ENCODE measurements at places on chromosomes 7 and 10.

DNA sequence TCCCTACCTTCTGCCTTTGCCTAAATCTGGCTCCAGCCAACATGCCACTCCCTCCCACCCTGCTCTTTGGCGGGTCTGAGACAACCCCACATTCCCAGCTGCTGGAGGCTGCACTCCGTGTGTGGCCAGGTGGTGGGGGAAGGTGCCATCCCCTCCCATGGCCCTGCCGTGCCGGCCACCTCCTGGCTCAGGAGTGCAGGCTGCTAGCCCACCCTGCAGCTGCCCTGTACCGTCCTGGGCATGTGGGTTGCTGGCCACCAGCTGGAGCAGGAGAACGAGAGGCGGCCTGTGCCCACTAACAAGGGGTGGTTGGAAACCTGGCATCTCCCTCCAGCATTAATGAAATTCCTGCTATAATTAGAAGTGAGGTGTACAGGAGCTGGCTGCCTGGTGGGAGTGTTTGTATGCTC, 97.6 kb downstream of the ZMIZ1 start:
- no peak for DNase-seq

DNA sequence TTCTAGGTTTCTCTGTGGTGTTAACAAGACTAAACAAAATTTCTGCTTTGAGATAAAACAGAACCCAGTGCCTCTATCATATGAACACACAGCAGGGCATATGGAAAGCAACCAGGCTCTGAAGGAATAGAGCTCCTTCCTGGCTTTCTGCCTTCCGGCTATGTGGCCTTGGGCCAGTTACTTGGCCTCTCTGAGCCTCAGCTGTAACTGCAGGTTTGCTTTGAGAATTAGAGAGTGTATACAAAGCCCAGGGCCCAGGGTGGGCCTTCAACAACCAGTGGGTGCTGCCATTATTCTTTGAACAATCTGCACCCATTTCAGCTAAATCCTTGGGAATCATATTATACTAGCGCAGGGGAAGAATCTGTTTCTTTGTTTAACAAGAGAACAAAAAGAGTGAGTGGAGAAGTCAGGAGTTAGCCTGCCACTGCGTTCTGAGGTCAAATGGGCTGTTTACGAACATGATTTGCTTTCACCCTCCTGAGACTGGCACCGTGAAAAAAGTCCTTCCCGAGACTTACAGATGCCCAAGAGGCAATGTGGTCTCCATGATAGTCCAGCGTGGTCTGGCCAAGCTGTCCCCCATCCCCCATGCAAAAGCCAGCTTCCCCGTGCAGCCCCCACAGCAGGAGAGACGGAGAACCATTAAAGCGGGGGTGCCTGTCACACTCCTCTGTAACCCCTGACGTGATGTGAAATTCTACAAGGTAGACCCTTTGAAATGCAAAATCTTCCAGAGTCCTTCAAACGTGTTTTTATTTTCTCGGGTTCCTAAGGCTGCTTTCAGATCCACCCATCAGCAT, 4.9 kb downstream of the FAM53B start:
- DNase-seq: no peak

DNA sequence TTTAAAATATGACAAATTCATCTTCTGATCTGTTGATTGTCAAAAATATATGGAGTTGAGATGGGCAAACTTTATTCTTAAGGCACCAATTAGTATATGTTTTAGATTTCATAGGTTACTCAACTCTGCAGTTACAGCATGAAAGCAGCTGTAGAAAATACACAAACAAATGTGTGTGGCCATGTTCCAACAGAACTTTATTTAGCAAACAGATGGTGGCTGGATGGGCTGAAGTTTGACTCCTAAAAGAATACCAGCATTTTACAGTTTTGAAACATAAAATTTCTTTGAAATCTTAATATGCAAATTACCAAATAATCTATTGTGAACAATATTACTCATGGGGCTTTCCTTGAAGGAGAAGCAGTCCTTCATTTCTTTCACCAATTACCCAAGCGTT, 1206.0 kb upstream of the LRRTM3 start:
- DNase-seq: no peak

DNA sequence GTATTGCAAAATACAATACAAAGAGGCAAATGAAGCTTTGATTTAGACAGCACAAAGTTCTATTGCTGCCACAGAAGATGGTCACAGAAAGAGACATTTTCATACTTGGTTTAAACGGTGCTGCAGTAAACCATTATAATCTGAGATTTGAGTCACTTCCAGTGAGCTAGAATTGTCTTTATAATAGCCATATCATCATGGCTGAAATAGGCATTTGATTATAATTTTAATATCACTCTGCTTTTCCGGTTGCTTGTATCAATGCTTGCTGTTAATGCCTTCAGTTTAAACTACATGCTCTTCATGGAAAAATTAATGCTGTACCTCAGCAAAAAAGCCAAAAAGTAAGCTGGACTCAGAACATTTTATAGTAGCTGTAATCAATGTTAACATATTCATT, 48.5 kb downstream of the CPEB3 start:
- no peak for DNase-seq

DNA sequence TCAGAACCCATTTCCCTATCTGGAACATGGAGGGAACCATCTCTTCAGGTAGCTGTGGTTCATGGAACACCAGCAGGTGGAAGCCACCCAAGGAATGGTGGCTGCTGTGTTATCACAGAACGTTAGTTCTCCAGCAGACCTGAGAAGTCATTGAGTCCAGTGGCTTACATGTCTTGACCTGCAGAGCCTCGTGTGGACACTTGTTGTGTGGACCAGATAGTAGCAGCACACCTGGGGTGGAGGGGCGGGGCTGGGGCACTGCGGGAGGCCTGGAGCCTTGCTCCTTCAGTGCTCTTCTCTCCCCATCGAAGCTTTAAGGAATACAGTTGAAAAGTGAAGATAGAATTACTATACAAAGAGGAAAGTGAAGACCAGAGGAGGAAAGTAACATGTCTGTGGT, 42.4 kb downstream of the VWA2 start:
- no peak for DNase-seq

DNA sequence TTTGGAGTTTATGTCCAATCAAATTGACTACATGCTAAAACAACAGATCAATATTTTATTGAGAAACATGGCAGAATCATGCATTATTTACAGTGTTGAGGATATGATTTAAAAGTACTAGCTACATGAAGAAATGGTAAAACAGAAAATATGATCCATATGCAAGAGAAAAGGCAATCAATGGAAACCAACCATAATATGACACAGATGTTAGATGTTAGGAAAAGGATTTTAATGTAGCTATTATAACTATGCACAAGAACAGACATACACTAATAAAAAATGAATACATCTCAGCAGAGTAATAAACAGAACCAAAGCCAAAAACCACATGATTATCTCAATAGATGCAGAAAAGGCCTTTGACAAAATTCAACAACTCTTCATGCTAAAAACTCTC, 166.2 kb upstream of the CACNA2D1 start:
- no peak for DNase-seq

GRCh38 chr10:114691442-114691941, 33.4 kb upstream of the ABLIM1 start:
- no peak for DNase-seq

DNA sequence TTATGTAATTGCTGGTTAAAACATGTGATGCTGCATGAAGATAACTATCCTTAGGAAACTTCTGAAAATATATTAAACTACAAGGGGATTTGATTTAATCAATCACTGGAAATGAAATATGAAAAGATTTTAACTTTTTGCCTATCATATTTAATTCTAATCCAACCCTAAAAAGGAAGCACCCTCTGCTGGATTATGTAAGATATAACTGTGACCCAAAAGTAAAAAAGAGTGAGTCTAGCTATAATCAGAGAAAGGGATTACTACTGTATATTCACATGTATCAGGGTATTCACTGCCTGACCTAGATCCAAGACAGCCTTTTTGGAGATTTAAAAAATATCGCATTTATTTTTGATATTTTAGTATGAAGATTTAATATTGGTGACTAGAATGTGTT, 295.5 kb downstream of the MDFIC start:
- DNase-seq: no peak

DNA sequence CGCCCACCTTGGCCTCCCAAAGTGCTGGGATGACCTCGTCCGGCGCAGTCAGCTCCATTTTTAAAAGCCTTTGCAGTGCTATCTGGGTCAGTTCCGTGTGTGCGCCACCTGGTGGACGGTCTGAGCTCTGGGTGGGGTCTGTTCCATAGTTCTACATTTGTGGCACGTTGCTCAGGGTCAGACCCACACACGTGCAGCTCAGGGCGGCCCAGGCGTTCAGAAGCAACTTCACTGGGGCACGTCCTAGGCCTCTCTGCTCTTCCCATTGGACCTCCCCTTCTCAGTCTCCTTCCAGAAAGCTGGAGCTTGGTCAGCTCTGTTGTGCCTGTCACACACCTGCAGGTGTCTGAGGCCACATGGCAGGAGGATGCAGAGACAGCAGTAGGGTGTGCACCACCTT, 137.9 kb downstream of the DNAJB6 start:
- no peak for DNase-seq

DNA sequence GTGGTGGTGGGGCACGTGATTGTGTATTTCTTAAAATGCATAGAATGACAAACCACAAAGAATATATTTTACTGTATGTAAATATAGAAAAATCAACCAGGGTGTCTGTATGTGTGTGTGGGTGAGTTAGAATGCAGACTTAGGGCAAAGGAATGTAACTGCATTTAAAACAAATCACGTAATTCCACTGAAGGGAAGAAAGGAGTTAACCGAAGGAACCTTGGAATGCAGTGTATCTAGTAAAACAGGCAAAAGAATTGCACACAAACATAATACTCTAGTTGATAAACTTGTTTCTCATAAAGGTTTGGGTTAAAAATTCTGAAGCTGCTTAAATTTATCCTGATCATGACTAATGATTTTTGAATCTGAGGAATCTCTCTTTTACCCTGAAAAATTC, 134.9 kb downstream of the ADRA2A start:
- DNase-seq: no peak

- no peak for DNase-seq
Measured at GRCh38 chr10:28382525-28383269, 79.8 kb upstream of the MPP7 start.

DNA sequence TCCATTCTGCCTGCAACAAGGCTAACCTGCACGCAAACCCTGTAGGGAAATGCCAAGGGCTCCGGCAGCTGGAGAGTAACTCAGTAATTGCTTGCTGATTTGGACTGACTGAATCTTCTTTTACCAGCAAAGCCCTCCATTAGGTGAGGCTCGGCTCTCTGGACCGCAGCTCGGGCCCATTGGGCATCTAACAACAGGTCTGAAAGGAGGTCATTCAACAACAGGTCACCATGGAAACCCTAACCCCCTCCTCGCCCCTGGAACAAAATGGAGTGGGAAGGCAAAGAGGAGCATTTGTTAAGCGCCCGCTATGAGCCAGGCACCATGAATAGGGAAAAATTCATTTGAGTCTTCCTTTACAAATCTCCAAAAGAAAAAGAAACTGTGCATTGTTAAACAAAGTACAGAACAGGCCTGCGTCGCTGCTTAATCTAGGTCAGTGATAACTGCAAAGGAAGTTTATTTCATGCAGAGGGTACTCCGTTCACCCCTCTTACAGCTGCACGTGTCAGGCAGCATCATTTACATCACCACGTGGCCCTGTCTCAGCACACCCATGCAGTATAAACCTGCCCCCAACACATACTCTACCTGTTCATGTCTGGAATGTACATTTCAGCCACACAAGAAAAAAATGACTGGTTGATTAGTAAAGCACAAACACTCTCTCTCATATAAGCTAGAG, 248.8 kb upstream of the NEBL start:
- no peak for DNase-seq

DNA sequence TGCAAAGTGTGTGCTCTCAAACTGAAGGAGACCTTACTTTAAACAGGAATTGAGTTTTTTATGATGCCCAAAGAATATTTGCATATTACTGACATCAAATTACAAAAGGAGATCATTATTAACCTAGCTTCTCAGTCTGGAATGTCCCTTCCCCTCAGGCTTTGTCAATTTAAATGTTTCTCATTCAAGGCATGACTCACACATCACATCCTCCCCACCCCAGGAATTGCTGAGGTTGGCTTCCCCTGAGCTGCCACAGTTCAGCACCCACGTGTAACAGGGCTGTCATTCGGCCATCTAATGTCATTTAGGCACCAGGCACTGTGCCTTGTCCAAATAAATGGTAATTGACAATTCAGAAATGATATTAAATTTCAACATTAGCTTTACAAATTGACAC, 305.9 kb upstream of the MGMT start:
- DNase-seq: no peak

GRCh38 chr10:91380873-91381256, 29.3 kb upstream of the HECTD2 start:
- DNase-seq: no peak

DNA sequence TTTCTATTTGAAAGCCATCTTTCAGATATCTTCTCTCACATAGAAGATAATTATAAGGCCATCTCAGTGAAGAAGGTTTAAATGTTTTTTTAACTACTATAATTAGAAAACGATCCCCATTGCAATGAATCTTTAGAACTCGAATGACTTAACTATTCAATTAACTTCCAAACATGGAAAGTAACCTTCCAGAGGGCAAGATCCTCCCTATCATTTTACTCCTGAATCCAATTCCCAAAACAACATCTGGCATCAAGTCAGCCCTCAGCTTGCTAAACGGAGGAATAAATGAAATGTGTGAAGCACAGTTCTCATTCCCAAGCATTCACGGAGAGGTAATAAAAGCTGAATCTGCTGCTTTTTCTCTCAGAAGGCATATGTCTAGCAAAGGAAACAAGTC, 293.4 kb downstream of the PLXDC2 start:
- DNase-seq: no peak

DNA sequence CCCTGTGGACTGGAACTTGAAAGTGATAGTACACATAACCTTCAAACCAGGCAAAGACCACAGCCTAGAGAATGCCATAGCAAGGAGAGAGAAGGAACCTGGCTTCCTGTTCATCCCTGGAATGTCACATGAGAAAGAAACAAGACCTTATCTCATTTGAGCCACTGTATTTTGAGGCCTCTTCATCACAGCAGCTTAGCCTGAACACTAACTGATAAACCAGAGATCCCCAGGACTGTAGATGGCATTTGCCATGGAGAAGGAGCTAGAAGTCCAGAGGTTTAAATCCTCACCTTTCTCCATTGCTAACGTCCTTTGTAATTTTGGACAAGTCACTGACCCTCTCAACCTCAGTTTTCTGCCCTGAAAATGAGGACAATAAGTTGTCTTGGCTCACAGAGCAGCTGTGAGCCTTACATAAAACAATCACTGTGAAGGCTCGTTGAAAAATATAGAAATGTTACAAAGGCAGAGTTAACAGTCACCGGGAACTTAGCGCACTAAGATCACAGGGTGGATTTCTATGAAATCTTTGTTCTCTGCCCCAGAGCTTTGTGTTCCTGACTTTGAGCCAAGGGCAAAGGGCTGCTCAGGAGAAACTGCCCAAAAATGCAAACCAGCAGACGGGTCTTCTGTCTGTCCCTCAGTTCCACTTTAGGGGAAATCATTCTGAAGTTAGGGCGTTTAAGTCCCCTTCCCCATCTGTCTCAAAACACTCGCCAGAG, 197.0 kb downstream of the USP6NL start:
- no peak for DNase-seq

DNA sequence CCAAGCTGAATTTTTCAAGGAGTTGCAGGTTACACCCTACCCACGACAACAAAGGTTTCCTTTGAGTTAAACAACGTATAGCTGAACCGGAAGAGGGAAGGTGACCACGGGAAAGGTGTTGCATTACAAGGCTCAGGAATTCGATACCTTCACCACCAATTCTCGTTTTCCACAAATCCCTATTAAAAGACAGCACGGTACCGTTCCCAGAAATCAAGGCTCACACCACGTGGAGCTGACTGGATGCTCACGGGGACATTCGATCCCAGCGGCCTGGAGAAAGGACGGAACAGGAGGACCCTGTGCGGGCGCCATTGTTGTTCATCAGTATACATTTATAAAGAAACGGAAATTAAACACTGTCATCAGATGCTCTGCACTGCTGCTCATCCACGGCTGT, 56.4 kb downstream of the CTBP2 start:
- DNase-seq: no peak
